ENCODE measurements at places on chromosomes 2 and 18. TPM values are rescaled to one million over a fixed set of nuclear protein-coding genes. Genes with fewer than 3 reads are reported as not detected.

DNA sequence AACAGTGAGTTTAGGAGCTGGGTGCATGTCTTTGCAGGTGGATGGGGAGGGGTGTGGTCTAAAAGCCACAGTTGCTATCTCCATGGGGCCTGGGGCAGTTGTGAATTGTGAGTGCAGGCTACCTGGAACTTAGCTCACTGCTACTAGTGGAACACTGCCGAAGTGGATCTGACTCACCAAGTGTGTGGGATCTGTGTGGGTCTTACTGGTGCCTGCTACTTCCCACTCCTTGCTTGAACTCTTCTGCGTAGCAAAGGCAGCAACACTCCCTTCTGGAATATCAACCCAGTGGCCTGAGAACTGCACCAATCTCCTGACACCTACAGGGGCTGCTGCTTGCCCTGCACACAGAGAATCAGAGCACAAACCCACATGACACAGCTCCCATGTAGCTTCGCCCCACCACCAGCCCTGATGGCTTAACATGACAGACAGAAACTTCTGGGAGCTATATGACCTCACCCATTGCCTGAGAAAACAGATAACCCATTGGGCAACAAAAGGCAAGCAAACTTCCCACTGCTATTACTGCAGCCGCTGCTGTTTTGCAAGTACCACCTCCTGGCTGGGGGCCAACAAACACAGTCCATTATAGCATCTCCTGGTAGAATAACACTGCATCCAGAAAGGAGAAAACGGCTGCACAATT is 455.1 kb upstream of the DDX18 start:
- DNase-seq, result no peak

DNA sequence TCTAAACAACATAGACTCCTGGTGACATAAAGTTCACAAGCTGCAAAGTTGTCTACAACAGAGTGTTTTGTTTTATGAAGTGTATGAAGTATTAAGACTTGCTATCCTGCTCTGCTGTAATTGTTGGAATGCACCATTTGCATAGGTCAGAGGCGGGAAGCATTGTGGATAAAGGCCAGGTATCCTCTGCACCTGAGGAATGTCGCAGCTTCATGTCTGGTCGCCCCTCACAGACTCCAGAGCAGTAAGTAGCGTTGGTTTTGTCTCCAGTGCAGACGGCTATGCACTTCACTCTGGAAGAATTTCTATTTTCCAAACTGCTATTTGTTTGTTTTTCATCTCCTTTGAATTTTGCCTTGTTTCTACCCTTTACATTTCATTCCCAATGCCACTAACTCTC is 63.1 kb downstream of the UNC80 start:
- no peak for DNase-seq

DNA sequence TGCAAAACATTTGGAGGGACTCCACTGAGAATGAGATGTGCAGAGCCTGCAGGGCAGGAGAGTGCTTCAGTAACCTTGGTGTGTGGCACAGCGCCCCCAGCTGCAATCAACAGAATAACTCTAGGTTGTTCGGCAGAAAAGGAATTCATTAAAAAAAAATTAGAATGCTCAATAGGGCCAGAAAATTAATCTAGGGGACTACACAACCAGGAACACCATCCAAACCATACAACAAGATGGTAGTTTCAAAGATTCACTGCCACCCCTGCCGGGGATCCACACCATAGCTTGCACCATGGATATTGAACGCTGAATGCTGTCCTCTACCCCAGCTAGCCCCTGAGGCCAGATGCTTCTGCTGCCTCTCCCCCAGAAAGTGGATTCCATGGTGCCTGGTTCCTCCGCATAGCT is 50.1 kb downstream of the THUMPD2 start:
- no peak for DNase-seq

The SH3YL1 gene
- total RNA-seq, result 87.1 TPM
